ENCODE measurements at places on chromosomes 7 and 10. TPM values are rescaled to one million over a fixed set of nuclear protein-coding genes. Genes with fewer than 3 reads are reported as not detected.

HMX2 gene
- 0.03 TPM for polyA plus RNA-seq

FFAR4 gene
- 9.3 TPM for polyA plus RNA-seq

PRLHR gene
- polyA plus RNA-seq = not detected

MYL10 gene
- polyA plus RNA-seq = not detected

MCM10 gene
- polyA plus RNA-seq = 1.6 TPM

OR6V1 gene
- polyA plus RNA-seq = not detected

All from adipose tissue (tissue), 3 donors.